Nasal cavity respiratory epithelium epithelial cell of viscerocranial mucosa (primary cell): ENCODE measurements at places on chromosomes 1 and 21. TPM values are rescaled to one million over a fixed set of nuclear protein-coding genes. Genes with fewer than 3 reads are reported as not detected.

CCDC181 gene
- total RNA-seq, result under 0.01 and 0.14 TPM in 2 replicates

DYNLT4 gene
- 0.14 and 0.34 TPM in 2 replicates for total RNA-seq

FAM163A gene
- not detected in 2 replicates for total RNA-seq

KRTAP13-2 gene
- total RNA-seq, result not detected in 2 replicates

CDC42 gene
- total RNA-seq, result 322 and 370 TPM in 2 replicates

MPZL1 gene
- total RNA-seq, result 78.6 and 134 TPM in 2 replicates

PRAMEF20 gene
- not detected in 2 replicates for total RNA-seq

S100A12 gene
- total RNA-seq, result 1.5 and 3.4 TPM in 2 replicates

OR2T11 gene
- not detected in 2 replicates for total RNA-seq

ZMYND12 gene
- 0.68 and 1.00 TPM in 2 replicates for total RNA-seq

PROK1 gene
- not detected in 2 replicates for total RNA-seq

CSF1 gene
- total RNA-seq, result 0.68 and 11.7 TPM in 2 replicates

ZNF281 gene
- total RNA-seq, result 39.0 and 41.9 TPM in 2 replicates

CHRM3 gene
- under 0.01 and 1.1 TPM in 2 replicates for total RNA-seq

RIIAD1 gene
- not detected in 2 replicates for total RNA-seq
